ENCODE measurements at places on chromosomes 5 and 9.
A peak's percentile ranks its signal among the peaks of the same experiment; 100 is the strongest.

GRCh38 chr5:34722183-34722582 lies 66.1 kb downstream of the RAI14 start:
- DNase-seq: no peak

DNA sequence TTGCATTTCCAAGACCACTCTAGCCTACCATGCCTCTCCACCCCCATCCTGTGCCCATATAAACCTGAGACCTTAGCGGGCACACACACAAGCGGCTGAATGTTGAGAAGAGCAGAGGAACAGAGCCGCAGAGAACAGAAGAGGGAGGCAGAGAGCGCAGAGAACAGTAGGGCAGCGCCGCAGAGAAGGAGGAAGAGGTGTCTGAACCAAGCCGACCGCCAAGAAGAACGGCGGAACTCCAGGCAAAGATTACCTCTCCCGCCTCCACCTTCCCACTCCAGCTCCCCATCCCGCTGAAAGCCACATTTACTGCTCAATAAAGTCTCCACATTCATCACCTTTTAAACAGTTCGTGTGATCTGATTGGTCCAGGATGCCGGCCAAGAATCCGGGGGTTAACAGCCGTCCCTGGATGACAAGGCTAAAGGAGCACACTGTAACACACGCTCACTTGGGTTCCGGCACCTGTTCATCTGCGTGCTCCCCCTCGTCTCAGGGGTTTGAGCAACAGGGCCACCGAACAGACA lies 33.2 kb downstream of the GRIN3A start:
- no peak for DNase-seq

DNA sequence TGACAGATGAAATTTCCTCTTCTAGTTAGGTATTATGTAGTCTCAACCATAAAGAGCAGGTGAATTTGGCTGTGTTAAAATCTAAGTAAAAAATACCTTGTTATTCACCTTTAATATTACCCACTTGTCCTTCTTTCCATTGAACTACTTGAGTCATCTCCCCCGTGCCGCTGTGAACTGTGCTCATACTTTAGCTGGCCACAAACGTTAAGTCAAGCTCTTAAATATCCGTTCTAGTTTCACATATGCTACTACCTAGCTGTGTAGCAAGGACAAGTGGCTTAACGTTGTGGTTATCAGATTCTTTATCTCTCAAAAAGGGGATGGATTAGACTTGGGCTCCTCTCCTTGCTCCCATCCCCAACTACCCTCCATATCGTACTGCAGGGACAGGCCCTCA lies 110.4 kb downstream of the EFNA5 start:
- no peak for DNase-seq

- peak; percentile 71 for DNase-seq
Measured at GRCh38 chr5:23820765-23821471, 313.5 kb downstream of the PRDM9 start.

DNA sequence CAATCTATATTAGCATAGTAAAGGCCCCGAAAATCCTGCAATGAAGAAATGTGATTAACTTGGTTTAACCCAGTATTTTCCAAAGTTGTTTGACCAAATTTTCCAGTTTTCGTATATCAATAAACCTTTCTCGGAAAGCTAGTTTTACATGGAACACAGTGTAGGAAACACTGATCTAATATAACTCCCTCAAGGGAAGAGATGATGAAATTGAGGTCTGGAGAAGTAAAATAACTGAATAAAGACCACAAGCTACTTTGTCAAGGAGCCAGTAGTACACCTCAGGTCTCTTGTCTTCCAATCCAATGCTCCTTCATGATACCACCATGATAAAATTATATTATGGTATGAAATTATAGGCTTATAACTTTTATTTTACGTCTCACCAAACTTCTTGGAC lies 118.1 kb upstream of the TARS1 start:
- DNase-seq: no peak

DNA sequence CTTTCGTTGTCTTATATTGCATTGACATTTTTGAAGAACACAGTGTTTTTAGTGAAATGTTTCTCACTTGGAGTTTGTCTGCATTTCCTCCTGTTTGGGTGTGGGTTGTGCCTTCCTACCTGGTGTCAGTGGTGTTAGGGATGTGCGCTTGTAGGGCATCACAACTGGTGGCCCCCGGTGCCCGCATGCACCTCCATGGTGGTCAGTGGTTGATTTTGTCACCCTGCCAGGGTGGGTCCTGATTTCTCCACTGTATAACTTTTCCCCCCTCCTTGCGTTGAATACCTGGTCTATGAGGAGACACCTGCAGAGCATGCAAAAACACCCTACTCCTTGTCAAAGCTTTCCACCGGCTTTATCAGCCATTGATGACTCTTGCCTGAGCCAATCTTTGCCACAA lies 132.9 kb downstream of the BARX1 start:
- DNase-seq: no peak

- no peak for DNase-seq
Measured at GRCh38 chr5:67102708-67103107, 93.9 kb downstream of the CD180 start.

DNA sequence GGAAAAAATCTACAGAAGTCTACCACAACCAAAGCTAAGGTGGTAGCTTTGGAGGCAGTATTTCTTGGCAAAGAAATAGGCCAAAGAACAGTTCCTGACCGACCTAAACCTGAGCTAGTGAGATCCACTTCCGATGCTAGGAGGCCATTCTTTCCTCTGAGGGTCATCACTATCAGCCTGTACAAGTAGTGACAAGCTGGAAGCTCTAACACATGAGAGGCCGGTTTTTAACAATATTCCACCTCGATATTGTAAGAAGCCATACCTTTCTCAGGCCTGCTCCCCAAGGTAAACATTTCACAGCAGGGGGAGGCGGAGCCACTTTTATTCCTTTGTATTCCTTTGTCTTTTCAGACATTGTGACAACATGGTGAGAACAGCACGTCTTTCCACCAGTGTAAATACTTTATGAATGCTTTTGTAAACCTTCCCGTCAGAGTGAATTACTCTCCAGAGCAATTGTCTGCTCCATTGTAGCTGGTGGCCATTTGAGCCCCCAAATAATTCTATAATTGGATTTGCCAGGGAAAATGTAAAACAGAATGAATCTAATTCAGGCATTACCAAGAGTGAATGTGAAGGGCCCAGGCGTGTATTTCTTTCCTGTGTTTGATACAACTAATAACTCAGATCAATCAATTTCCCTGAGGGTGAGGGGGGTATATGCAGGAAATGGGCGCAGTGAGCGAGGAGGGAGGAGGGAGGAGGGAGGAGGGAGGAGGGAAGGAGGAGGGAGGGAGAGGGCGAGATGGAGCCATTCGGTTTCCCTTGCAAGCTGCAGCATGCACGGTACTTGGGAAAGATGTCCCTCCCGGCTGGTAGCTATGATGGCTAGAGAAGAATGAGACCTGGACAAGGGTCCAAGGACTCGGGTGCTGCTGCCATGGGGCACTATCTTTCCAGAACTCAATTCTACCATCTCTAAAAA lies 166.6 kb downstream of the CDK5RAP2 start:
- no peak for DNase-seq

- no peak for DNase-seq
Measured at GRCh38 chr9:37908698-37909186, 4.8 kb upstream of the SLC25A51 start.

GRCh38 chr5:169801324-169801777 lies 164.3 kb downstream of the DOCK2 start:
- DNase-seq: no peak

- no peak for DNase-seq
Measured at GRCh38 chr5:14879393-14879792, 7.8 kb upstream of the ANKH start.

GRCh38 chr5:38782180-38782835 lies 63.5 kb upstream of the OSMR start:
- DNase-seq: no peak

GRCh38 chr5:143886651-143887638 lies 75.0 kb downstream of the HMHB1 start:
- no peak for DNase-seq

DNA sequence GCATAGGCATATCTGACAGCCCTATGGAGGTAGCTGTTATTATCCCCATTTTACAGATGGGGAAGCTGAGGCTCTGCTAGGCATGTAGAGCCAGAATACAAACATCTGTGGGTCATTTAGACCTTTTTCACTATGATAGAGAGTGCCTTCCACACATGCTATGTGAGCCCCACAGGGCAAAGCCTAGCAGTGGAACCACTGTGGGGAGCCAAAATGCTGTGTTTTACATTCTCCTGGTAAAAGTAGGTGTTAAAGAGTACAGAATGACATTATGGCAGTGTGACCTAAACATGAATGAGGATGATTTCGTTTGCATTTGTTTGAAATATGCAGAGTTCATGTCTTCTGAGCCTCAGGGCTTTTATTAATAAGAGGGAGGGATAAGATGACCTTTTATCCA lies 265.2 kb downstream of the MAST4 start:
- DNase-seq: peak; percentile 33

DNA sequence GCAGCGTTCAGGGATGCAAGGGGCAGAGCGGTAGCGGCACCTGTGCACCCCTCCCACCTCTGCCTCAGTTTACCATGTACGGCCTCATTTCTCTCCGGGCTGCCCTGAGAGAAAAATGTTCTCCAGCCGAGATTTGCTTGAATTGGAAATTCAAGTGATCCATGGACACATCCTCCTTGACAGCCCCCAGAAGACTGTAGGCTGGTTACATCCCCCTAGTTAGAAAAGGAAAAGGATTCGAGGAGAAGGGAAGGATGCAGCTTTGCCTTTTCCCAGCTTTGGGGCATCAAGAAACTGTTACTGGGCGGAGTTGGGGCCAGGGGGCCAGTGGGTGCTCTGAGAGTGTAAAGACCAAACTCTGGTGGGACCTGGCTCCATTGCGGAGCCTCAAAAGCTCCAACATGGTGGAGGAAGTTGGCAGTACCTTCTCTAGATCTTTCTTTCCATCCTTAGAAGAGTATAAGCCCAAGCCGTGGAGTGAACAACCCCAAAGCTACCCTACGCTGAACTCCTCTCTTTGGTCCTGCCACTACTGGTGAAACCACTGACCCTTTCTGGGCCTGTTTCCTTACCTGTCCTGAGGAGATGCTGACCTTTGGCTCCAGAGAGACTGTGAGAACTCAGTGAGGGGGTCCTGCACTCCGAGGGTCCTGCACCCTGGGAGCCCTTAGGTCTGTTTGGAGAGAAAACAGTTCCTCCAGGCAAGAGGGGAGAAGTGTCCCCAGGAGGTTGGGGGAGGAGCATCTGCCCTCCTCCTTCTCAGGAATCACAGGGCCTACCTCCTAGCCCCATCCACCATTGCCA lies 1.0 kb upstream of the BARX1 start:
- DNase-seq: no peak

DNA sequence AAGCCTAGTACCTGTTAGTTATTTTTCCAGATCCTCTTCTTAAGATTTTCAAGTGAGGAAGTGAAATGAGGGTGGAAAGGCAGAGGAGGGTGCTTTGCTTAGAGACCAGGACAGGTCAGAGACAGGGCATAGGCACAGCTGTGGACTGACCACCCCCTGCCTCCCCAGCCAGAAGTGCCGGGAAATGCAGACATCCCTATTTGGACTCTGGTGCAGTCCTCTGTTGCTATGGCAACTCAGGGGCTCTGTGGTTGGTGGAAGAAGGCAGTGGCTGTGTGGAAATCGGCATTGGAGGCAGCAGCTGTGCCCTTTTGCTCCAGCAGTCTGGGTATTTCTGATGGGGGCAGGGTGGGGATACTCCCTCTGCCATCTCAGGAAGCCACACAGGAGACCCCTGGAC lies 43.3 kb upstream of the NDFIP1 start:
- DNase-seq: no peak

DNA sequence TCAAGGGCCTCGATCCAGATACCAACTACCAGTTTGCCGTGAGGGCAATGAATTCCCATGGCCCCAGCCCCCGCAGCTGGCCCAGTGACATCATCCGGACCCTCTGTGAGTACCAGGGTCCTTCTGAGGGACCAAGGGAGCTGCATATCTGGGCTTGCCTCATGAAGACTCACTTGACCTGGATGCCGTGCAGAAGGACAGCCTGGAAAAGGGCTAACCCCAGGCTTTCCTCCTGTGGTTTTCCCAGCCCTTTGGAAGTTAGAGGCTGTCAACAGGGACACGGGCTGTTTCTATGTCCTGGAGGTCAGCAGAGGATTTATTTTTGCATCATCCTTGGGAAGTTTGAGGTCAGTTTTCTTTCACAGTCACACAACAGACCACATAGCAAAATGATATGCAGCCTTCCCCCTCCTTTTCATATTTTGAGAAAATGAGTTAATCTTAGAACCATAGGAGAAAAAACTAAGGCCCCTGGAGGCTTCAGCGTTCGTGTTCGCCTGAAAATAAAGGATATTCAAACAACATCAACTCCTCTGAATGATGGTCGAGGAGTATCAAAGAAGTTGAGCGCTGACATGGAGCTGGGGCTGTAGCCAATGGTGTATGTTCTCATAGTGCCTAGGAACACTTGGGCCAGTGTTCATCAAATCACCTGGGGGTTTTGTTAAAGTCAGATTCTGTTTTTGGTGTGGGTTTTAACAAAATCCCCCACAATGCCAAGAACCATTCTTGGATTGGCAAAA lies 112.2 kb downstream of the EGFLAM start:
- no peak for DNase-seq

- no peak for DNase-seq
Measured at GRCh38 chr9:116599342-116599884, 87.7 kb upstream of the TRIM32 start.

DNA sequence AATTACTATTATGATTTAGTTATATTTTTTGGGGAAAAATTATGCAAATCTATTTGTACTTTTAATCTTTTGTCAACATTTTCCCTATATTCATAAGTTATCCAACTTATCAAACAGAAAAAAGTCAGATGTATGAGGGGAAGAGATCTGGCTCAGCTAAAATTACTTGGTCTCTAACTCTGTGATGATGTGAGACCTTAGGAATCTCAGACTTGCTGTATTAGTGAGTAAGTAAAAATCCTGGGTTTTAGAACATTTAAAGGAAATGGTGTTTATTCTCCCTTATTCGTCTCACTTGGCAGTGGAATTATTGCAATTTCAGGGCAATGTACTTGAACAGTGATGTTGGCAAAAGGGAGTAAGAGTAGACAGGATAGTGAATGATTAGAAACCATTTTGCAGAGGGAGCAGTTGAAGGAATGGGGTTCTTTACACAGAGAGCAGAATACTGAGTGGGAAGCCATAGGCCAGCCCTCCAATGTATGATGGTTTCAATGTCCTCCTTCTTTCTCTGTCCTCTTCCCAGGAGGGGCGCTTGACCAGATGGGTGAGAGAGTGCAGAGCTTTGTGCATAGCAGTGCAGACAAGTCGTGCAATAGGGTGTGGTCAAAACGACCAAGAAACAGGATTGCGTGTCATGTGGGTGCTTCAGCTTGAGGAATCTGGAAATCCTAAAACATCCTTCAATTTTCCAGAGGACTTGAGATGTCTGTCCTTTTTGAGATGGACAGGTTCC lies 91.7 kb downstream of the TENT4A start:
- DNase-seq: no peak

GRCh38 chr9:85030316-85030715 lies 360.8 kb downstream of the NTRK2 start:
- no peak for DNase-seq

DNA sequence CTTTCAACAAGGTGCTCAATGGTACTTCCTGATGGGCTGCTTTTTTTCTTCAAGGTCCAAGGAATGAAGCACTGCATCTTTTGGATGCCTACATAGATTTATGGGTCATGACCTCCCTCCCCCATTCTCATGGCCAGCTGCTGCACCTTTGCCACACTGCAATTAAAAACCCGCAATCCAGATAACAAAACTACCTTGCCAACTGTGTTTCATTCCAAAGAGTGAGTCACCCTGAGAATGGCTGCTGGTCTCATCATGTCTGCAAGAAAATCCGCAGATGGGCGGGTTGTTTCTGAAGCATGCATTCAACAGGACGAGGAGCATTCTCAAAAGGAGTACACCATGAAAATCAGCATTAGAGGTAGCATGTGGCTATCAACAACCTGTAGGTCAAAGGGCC lies 139.8 kb downstream of the ELAVL2 start:
- DNase-seq: no peak
